Right renal pelvis (tissue), 4 donors: ENCODE measurements at places on chromosomes 3 and 15.
A peak's percentile ranks its signal among the peaks of the same experiment; 100 is the strongest.

DNA sequence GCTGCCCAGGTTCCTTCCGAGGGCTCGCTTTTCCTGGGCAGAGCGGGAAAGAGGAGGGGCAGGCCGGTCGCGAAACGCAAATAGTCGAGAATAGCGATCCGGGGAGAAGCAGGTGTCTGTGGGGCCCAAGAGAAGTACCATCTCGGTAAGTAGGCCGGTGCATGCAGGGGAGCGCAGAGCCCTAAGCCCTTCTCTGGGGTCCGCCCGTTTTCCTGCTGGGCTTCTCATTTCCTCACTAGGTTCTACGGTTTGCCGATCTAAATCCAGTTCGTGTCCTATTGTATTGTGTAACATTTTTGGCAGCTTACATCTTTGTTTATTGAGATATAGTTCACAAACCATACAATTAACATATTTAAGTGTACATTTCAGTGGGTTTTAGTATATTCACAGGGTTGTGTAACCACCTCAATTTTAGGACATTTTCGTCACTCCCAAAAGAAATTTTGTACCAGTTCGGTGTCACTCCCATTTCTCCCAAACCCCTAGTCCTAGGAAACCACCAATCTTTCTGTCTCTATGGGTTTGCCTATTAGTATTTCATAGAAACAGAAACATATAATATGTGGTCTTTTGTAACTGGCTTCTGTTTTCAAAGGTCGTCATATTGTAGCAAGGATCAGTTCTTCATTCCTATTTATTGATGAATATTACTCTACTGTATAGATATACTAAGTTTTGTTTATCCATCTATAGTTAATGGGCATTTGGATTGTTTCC is 6.8 kb upstream of the TRIM69 start:
- no peak for DNase-seq

- DNase-seq = no peak
Observed at GRCh38 chr3:171455603-171456550, 4.3 kb downstream of the TNIK start.

- no peak for DNase-seq
Observed at GRCh38 chr15:73753250-73754130, at the start of gene INSYN1. TSS of gene INSYN1 (minus strand) at chr15:73753351. CDS start at chr15:73751130, 2,221 bp downstream.

GRCh38 chr3:188169830-188170455 is 16.0 kb downstream of the LPP start:
- no peak for DNase-seq

DNA sequence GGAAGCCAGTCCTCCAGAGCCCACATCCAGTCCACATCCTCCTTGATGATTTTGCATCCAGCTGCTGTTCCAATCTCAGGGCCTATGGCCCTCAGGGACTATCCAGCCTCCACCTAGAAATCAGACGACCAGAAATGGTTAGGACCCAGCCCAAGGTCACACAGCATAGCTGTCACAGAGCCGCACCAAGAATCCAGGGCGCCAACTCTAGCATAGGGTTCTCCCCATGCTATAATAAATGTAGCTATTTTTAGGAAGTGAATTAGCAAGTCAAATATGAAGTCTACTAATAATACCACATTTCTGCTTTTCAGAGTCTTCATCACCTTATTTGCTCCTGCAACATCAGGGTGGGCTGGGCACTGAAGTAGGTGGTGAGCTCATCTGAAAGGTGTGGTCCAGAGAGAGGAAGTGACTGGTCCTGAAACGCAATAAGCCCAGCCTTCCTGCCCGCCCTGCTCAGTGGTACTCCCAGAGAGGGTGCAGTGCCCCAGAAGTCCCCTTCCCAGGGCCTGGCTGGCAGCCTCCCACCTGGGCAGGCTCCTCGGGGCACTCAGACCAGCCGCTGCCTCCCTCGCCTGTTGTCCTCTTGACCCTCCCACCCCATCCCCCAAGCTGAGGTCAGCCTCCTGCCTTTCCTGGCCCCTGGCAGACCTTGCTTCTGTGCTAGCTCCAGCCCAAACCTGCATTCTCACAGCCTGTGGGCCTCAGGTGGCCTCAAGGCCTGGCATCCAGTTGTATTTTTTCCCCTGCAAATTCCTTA is 17.6 kb upstream of the CYP11A1 start:
- DNase-seq = no peak

DNA sequence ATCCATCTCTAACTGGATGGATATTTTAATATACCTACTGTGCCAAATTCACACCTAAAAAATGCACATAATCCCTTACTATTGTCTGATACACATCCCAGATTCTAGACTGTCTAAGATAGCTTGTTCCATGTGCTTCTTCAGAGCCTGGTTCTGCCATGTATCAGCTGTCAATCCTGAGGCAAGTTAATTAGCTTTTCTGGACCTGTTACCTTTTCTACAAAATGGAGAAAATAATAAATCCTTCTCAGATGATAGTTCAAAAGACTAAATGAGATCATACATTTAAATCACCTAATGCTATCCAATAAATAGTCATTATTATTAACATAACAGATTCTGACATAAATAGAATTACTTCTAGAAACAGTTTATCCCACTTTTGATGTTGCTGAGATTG is 66.1 kb downstream of the KBTBD12 start:
- no peak for DNase-seq

- DNase-seq = no peak
Observed at GRCh38 chr3:134052370-134052769, 22.6 kb upstream of the SLCO2A1 start.

- DNase-seq = no peak
Observed at GRCh38 chr3:195703776-195704175, 17.0 kb upstream of the MUC20 start.

DNA sequence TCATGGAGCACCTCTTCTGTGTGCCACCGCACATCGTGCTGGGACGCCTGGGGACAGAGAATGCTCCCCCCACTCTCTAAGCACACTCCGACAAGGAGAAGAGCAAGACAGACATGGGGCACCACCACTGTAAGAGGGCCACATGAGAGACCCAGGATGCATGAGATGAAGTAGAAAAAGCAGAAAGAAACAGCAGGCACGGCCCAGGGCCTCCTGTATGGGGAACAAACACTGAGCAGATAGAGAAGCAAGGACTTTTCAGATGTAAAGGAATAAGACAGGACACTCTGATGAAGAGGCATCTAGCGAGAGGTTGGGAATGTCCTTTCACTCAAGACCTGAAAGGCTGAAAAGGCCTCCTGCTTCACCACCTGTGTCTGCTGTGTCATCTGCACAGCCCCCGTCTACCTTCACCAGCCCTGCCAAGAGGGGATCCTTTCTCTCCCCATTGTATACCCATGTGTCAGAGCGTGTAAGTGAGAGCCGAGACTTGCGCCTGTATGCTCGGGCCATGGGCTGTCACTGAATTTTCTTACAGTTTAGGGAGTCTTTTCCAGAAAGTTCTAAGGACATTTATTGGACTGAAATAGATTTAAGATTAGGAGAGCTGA is 125.6 kb downstream of the LRRK1 start:
- no peak for DNase-seq

GRCh38 chr3:36993326-36994283 is at the start of gene MLH1:
TSS of gene MLH1 (plus strand) at chr3:36993518. CDS start at chr3:36993548, 30 bp downstream.
- DNase-seq = peak; percentile 100

DNA sequence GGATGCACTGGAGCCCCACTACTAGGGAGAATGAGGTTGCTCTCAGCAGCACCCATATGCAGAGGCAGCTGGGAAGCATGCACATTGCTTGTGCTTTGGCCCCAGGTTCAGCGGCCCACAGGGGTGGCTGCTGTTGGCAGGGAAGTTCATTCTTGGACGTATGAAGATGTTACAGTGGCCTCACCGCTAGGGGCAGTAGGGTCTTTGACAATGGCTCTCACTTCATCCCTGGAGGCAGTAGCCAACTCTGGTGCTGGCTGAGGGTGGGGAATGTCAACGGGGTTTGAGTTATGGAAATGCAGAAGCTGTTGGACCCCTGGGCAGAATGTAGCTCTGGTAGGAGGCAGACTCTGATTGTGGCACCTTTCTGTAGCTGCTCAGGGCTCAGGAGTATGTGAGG is 279.9 kb downstream of the SCAPER start:
- no peak for DNase-seq

DNA sequence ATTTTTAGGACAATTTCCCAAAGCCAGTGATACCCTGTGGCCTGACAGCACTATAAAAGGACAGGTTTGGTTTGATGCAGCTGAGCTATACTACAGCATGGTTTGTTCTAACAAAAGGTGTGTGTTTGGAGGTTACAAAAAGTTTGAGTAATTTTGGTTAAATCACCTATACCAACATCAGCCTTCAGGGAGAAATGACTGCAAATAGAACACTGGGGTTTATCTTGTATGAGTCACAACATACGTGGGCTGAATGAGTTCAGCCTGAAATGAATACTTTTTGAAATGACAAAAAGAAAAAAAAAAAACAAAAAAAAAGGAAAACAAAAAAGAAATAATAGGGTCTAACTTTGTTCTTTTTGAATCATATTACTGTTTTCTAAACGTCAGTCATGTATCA is 345.7 kb downstream of the CNTN3 start:
- no peak for DNase-seq

GRCh38 chr3:128362026-128362965 is 104.4 kb downstream of the DNAJB8 start:
- no peak for DNase-seq

- DNase-seq = peak; percentile 88
Observed at GRCh38 chr15:95464509-95464908, 866.0 kb upstream of the NR2F2 start.

- DNase-seq = no peak
Observed at GRCh38 chr15:70145261-70145660, 47.5 kb upstream of the TLE3 start.

DNA sequence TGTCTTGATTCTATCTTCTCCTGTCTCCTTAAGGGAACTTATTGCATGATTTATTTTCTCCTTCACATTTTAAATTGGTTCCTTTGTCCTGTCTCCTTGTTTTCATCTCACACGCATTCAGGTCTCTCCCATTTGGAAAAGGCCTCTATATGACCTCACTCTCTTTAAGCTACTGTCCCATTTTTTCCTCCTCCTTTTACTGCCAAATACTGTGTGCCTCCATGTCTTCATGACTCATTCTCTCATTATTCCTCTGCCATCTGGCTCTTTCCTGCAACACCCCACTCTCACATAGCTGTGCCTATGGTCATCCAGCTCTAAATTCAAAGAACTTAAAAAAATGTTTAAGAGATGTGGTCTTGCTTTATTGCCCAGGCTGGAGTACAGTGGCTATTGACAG is 48.0 kb downstream of the TYRO3 start:
- DNase-seq = no peak

- DNase-seq = no peak
Observed at GRCh38 chr3:187000711-187001151, 70.4 kb downstream of the ST6GAL1 start.

- DNase-seq = no peak
Observed at GRCh38 chr15:52163321-52164190, 27.6 kb downstream of the GNB5 start.

- DNase-seq = no peak
Observed at GRCh38 chr15:25175033-25175788, 220.4 kb downstream of the SNRPN start.

DNA sequence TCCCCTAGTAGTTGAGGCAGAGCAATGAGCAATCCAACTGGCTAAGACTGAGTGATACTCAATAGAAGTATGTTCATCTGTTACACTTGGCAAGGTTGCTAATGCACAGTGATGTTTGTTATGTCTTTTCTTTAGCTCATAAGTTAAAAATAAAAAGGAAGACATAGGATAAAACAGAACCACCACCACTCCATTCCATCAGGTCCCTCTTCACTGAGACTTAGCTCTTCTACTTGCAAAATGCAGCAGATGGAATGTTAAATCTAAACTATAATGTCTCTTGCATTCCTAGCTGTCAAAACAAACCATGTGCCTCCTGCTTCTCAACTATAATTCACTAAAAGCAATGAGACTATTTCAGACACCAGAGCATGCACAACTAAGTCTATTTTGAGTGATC is 265.6 kb upstream of the UBE2E2 start:
- DNase-seq = no peak

- DNase-seq = no peak
Observed at GRCh38 chr3:136078421-136079364, 113.2 kb downstream of the PPP2R3A start.

GRCh38 chr3:44648564-44649229 is at the start of gene ZNF35:
TSS of gene ZNF35 (plus strand) at chr3:44648732. CDS start at chr3:44651068, 2,336 bp downstream.
- DNase-seq = peak; percentile 70

GRCh38 chr15:35397027-35397426 is 148.9 kb downstream of the DPH6 start:
- DNase-seq = no peak

GRCh38 chr15:62895139-62895866 is 147.2 kb upstream of the TPM1 start:
- DNase-seq = no peak

GRCh38 chr15:80856809-80857377 is 77.7 kb downstream of the CEMIP start:
- DNase-seq = no peak

GRCh38 chr3:51311055-51311454 is 74.0 kb upstream of the MANF start:
- no peak for DNase-seq

- DNase-seq = no peak
Observed at GRCh38 chr3:123651449-123652341, 66.8 kb upstream of the HACD2 start.

DNA sequence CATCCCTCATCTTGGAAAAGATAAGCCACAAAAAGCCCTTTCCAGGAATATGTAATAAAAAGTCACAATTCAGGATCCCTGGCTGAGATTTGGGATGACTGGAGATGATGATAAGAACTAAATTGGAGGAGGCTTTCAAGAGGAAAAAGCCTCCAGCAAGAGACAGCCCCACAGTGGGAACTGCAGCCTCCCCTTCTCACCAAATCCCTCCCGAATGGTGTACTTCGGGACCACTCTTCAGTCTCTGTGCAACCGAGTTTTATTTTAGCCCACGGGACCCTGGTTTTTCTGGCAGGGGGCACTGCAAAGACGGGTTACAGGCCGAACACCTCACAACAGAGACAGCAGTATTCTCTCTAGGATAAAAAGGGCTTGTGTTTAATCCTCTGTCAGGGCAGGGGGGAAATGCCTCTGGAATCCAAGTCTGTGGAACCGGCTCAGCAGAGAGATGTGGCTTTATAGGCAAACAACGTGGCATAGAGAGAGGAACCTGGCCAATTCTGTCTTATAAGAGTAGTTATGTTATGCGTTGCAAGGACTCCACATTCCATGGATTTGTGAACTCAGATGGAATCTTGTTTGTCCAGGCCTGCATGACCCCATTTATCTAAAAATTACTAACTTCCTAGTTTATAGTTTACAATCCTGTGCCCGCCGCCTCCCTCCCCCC is 1.2 kb upstream of the LMCD1 start:
- no peak for DNase-seq

- no peak for DNase-seq
Observed at GRCh38 chr15:26660241-26660640, 112.6 kb downstream of the GABRB3 start.

GRCh38 chr3:16547561-16548357 is 34.3 kb upstream of the RFTN1 start:
- no peak for DNase-seq
